ENCODE measurements at places on chromosomes 12 and 14. TPM values are rescaled to one million over a fixed set of nuclear protein-coding genes. Genes with fewer than 3 reads are reported as not detected.
A peak's percentile ranks its signal among the peaks of the same experiment; 100 is the strongest.

- no peak for DNase-seq
These were observed 82.6 kb upstream of the ATP2B1 start for GRCh38 chr12:89791286-89791685.

AVPR1A gene
- not detected for total RNA-seq

KRT8 gene
- 31.7 TPM for total RNA-seq

DHRS2 gene
- total RNA-seq: 0.44 TPM

PRIM1 gene
- total RNA-seq: 13.4 TPM

DNA sequence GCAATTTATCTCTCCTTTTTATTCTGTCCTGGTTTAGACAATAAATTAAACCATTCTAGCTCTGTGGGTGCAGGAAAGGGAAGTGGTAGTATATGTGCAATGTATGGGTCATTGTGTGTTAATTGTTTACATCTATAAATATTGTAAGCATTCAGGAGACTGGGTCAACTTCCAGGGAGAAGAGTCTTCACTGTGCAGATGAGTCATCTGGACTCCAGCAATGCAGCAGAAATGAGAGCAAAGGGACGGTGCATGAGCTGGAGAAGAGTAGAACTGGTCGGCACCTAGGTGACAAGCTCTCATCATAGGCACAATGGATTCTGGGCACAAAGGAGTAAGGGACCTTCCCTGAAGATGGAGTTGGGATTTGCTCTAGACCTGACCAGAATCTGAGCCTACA lies 211.1 kb upstream of the DAAM1 start:
- no peak for DNase-seq

DNA sequence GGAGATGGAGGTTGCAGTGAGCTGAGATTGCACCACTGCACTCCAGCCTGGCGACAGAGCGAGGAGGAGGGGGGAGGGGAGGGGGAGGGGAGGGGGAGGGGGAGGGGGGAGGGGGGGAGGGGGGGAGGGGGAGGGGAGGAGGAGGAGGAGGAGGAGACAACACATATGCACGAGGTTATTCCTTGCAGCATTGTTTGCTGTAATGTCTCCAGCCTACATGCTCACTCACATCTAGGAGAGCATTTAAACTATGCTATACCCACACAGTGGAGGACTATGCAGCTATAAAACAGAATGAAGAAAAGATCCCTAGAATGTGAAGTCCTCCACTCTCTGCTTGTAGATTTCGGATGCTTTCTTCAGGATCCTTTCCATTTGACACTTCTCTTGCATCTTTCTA lies 3.5 kb upstream of the HIGD1C start:
- no peak for DNase-seq

DNA sequence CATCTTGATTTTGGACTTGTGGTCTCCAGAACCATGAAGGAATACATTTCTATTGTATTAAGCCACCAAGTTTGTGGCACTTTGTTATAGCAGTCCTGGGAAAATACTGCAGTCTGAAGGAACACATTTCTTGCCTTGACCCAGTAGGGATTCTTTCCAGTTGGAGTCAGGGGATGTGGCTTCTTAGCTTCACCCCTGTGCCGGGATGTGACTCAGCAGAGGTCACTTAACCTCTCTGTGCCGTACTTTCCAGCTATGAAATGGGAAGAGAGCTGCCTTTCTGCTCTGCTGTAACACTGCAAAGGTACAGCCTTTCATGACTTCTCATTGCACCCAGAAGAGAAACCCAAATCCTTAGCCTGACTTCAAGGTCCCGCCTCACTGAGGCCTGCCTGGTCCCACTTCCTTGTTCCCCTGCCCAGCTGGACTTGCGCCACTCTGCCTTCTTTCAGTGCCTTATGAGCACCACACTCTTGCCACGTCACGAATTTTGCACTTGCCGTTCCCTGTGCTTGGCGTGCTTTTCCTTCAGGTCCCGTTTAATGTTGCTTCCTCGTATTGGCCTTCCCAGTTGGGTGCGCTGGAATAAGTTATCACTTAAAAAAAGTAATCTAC lies 24.2 kb downstream of the CHST11 start:
- DNase-seq: peak; percentile 80

- DNase-seq: no peak
These were observed 40.4 kb downstream of the MMAB start for GRCh38 chr12:109532721-109533486.

DNA sequence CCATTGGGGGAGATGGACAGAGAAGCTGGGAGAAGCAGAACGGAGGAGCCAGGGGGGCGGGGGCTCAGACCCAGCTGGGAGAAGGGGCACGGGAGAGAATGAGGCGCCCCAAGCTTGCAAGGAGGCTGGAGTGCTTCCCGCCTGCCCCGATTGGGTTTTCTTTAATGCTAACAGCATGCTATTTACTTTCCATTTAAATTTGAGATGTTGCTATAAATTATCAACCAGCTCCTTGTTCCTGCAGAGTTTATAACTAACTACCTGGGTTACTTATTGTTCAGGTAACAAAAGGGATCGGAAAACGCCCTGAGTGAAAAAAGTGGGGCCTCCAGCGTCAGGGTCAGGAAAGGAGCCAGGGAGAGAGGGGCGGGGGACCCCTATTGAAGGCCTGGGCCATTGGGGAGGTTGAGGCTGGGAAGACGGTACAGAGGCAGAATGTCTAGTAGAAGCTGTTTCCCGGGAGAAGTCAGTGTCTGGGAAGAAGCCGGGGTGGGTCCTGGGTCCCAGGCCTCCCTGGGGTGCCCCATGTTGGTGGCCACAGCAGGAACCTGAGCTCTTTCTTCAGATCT lies 2.5 kb downstream of the HNF1A start:
- DNase-seq: no peak

Measured in endothelial cell of umbilical vein (primary cell).